ENCODE measurements at places on chromosomes 5 and 9. TPM values are rescaled to one million over a fixed set of nuclear protein-coding genes. Genes with fewer than 3 reads are reported as not detected.

Gene KYAT1
- 9.5 TPM for total RNA-seq

Gene IQGAP2
- not detected for total RNA-seq

Gene ADAMTSL2
- not detected for total RNA-seq

Gene ZNF618
- 1.3 TPM for total RNA-seq

Gene INSL4
- not detected for total RNA-seq

Gene CFAP77
- not detected for total RNA-seq

Gene ARID3C
- total RNA-seq, result 0.26 TPM
